GM23338 (cell line): ENCODE measurements at places on chromosomes 13 and 19. TPM values are rescaled to one million over a fixed set of nuclear protein-coding genes. Genes with fewer than 3 reads are reported as not detected.

GRCh38 chr13:21674490-21675009 lies 3.7 kb downstream of the FGF9 start:
- DNase-seq = peak; percentile 65

ZNF256 gene
- 16.2 and 20.4 TPM in 2 replicates for total RNA-seq

ZNF418 gene
- 13.4 and 14.4 TPM in 2 replicates for total RNA-seq

GRCh38 chr19:33047422-33047821 lies 17.3 kb downstream of the RHPN2 start:
- peak; percentile 81 for DNase-seq

C19orf12 gene
- 13.0 and 17.2 TPM in 2 replicates for total RNA-seq

GRCh38 chr13:59774491-59774971 lies 389.2 kb downstream of the DIAPH3 start:
- DNase-seq = peak; percentile 30

DNA sequence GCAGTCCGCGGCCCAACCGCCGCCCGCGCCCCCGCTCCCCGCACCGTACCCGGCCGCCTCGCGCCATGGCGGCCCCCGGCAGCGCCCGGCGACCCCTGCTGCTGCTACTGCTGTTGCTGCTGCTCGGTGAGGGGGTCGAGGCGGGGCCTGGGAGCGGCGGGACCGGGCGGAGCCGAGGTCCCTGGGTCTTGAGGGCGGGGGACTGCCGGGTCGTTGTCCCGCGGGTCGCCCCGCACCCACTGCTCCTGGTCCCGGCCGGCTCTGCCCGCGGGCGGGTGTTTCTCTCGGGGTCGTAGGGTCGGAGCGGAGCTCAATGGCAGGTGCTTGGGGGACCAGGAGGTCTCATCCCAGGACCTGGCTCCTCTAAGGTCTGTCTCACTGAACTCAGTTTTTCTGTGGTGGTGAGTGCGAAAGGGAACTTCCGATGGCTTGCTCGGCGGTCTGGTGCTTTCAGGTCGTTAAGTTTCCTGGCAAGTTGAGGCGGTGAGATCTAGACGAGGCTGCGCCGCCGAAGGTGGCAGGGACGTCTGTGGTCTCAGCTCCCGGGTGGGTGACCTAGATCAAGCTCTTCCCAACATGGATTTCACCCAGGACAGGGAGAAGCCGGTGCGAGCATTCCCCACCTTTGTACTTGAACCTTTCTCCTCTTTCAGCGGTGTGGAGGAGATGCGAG lies 467 bp downstream of the LAMP1 start:
- DNase-seq = peak; percentile 34

DNA sequence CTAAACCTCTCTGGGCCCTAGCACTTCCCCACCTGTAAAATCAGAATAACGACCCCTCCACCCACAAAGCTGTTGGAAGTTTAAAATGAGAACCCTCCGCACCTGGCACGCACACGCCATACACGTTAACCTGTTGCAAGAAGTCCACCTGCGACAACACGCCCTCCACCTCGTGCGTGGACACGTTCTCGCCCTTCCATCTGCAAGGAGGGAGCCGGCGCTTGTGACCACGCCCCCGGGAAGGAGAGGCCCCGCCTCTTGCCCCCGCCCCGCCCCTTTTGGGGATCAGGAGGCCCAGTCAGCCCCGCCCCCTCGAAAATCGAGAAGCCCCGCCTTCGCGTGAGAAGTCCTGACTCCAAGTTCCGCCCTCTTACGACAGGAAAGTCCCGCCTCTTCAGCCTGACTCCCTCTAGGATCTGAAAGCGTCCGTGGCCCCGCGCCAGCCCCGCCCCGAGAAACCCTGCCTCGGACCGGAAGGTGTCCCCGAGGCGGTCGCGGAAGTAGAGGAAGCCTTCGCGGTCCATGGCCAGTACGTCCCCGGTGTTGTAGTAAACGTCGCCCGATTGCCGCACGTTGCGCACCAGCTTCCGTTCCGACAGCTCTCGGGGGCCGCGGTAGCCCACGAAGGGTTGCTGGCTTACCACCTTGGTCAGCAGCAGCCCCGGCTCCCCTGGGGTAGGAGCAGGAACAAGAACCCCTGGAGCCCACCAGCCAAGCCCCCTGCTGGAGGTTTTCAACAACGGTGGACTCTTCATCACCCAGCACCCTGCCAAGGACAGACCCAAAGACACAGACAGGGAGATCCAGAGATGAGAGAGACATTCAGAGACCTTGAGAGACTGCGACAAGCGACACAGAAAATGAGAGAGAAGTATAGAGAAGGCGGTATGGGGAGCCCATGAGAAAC lies 12.5 kb downstream of the SLC27A5 start:
- DNase-seq = peak; percentile 100

SYT3 gene
- total RNA-seq = 16.4 and 25.5 TPM in 2 replicates

HSPB6 gene
- total RNA-seq = 0.27 and 0.87 TPM in 2 replicates

GRCh38 chr13:107685876-107686275 lies 529.5 kb downstream of the LIG4 start:
- DNase-seq = no peak

DNA sequence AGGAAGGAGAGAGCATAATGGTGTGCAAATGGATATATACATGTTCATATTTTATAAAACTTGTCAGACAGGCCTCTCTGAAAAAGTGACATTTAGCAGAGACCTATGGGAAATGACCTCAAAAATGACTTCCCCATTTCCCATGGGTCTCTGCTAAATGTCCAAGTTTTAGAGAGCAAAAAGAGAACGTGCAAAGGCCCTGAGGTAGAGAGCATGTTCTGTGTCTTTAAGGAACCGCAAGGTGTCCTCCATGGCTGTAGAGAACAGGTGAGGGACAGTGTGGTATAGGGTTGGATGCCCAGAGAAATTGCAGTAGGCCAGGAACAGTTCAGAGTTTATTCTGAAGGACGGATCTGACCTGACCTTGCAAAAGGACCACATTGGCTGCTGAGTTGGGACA lies 113.2 kb upstream of the RNF113B start:
- no peak for DNase-seq

ZNF540 gene
- total RNA-seq = 3.0 TPM in 1 of 2 replicates, not detected in the other

GRCh38 chr13:25085125-25085742 lies 10.7 kb upstream of the PABPC3 start:
- peak; percentile 84 for DNase-seq

GRCh38 chr13:75217949-75218348 lies 264.0 kb downstream of the TBC1D4 start:
- DNase-seq = no peak

C1QTNF9 gene
- total RNA-seq = not detected in 2 replicates

GRCh38 chr19:2711875-2712205 lies 9.3 kb downstream of the DIRAS1 start:
- no peak for DNase-seq

HIPK4 gene
- total RNA-seq = 0.52 TPM in 1 of 2 replicates, not detected in the other
